T-helper 1 cell (primary cell): ENCODE measurements at places on chromosomes 12 and 14.

GRCh38 chr14:97543221-97543620 lies 746.0 kb downstream of the VRK1 start:
- DNase-seq: no peak

GRCh38 chr14:97021571-97022168 lies 224.5 kb downstream of the VRK1 start:
- no peak for DNase-seq

- no peak for DNase-seq
These were observed 5.7 kb upstream of the CTDSP2 start for GRCh38 chr12:57852200-57852599.

DNA sequence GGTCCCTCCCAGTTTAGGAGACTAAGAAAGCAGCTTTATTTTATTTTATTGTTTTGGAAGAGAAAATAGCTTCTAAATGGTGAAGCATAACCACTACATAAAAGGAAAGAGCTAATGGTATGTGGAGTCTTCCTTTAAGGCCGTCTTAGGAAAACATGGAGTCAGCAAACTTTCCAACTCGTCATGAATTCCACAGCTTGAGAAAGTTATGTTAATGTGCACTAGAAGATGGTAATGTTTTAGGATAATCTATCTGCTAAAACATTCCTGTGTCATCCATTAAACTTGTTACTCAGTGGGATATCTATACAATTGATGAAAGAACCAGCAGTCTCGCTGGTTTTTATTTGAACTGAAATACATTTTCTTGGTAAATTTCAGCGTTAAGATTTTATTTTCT lies 448.4 kb upstream of the SEL1L start:
- DNase-seq: no peak

DNA sequence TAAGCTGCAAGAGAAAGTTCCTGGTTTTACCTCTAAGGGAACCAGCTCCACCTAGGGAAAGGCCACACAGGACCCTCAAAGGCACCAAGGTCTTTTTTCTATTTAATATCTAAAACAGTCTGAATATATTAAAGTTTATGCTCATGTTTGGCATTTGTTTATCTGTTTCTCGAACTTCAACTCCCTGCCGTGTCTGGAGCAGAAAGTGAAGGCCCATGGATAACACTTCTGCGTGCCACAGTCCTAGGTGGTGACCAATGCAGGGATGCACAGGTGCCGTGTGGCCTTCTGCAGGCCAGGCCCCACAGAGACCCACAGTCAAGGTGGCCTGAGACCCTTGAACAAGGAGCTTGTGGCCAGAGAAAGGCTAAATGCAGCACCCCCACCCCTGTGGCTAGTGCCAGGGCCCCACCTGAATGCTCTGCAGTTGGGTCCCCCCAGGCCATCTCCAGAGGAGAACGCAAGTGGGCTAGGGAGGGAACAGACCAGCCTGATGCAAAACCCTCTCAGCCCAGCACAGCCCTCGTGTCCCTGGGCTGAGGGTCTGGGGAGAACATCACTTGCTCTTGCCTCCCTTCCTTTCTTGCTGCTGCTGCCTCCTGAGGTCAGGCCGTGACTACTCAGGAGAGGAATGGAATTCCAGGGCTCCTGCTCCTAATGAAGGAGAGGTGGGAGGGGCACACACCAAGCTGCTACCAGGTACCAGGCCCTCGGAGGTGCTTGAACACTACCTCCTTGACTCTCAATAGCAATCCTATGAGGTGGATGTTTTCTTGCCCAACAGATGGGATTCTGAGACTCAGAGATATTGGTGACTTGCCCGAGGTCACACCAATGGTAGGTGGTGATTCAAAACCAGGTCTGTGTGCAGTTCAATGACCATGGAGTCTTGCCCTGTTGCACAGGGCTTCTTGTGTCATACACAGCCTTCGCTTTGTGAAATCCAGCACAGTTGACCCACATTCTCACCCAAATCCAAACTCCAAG lies 45.4 kb downstream of the PSMA6 start:
- DNase-seq: no peak

DNA sequence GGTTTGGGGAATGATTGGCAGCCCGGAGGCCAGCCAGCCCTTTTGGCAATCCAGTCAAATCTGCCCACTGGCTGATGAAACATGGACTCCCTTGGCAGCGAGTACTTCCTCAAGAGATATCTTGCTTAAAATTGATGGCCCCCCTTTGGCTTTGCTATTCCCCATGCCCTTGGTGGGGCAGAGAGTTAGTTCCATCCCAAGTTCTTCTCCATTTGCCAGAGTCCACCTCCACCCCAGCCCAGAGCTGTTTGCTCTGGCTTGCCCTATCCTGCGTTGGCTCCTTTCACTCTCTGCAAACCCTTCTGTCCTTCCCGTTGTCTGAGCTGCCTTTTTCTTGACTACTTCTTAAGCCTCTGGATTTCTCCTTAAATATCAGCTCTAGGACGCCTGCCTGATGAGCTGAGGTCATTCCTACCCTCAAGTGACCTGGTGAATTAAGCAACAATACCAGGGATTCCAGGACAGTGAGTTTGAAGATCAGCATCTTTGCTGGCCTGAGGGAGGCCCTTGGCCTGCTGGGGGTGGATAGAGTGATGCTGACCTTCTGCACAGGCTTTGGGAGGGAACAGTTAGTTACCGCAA lies 212.0 kb downstream of the CACNA1C start:
- no peak for DNase-seq

GRCh38 chr14:94345344-94346064 lies 22.4 kb upstream of the SERPINA6 start:
- DNase-seq: no peak

- DNase-seq: no peak
These were observed 1042.4 kb downstream of the AACS start for GRCh38 chr12:126107659-126108058.

DNA sequence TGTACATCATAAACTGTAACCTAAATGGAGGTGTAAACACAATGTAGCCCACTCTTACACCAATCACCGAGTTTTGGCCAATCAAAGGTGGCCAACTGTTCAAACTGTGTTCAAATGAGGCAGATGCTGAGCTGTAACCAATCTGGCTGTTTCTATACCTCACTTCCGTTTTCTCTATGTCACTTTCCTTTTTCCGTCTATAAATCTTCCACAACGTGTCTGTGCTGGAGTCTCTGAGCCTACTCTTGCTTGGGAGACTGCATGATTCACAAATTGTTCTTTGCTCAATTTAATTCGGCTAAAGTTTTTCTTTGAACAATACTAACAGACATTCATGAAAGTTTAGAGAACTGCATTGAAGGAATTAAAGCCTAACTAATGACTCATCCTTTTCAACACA lies 547.1 kb upstream of the USP15 start:
- no peak for DNase-seq

GRCh38 chr12:49068879-49069506 lies 786 bp downstream of the RHEBL1 start:
- no peak for DNase-seq

DNA sequence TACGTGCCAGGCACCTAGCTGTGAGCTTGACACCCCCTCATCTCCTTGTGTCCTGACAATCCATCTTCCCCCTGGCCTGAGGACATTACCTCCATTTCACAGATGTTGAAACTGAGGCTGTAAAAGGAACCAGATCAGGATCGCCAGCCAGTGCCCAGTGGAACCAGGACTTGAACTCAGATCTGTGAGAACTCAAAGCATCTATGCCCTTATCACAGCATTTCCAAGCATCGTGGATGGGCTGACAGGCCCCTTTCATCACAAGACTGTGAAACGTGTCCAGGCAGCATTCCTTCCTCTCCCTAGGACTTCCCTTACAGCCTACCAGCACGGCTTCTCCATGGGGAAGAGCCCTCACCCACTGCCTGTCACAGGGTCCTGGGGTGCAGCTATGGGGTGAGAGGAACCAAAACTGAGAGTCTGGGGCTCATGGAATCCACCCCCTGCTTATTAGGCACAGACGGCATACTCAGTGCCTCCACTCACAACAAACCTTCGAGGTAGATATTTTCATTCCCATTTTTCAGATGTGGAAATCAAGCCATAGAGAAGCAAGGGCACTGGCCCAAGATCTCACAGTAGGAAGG lies 26.9 kb downstream of the CMKLR1 start:
- no peak for DNase-seq

- DNase-seq: no peak
These were observed 256.3 kb upstream of the RGS6 start for GRCh38 chr14:71675900-71676287.

DNA sequence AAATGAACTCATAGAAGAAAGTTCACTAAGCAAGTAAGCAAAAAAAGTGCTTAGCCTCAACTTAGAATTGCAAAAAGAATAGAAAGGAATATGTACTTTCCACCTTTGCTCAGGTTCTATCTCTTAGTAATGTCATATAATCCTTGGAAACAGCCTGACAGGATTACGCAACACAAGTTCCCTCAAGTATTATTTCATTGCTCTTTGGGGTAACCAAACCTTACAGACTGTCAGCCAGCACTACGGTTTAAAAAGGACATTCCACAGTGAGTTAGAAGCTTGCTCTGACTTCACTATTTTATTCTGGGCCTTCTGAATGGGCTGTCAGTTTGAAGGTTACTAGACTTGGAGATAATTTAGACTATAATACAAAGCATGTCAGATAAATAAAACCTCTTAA lies 264.0 kb downstream of the ATXN7L3B start:
- DNase-seq: no peak

GRCh38 chr12:114841557-114842251 lies 157.7 kb upstream of the TBX3 start:
- DNase-seq: no peak

DNA sequence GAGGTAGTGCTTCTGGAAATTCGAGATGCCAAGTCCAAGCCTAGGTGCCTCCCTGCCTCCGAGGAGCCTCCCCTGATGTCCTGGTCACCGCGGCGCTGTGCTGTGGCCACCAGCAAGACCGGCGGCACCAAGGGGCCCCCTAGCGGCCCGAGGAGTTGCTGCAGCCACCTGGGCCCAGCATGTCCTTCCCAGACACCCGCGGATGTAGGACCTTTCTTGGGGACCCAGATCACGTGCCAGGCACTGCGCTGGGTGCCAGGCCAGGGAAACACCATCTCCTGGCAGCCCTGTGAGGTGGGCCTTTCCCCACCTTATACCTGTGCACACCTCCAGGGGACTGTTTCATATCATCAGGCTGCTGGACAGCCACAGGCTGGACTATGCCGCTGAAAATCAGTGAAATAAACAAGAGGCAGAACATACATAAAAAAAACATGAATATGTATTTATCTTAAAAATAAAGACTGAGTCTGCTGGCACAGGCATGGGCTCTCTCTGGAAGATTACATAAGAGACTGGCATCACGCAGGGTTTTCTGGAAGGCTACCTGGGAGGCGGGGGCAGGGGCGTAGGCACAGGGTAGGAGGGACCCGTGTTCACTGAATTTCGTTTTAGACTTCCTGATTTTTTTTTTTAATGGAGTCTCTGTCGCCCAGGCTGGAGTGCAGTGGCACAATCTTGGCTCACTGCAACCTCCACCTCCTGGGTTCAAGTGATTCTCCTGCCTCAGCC lies 15.9 kb upstream of the HHIPL1 start:
- peak; percentile 49 for DNase-seq

GRCh38 chr14:100155049-100155621 lies 4.3 kb downstream of the DEGS2 start:
- DNase-seq: no peak

DNA sequence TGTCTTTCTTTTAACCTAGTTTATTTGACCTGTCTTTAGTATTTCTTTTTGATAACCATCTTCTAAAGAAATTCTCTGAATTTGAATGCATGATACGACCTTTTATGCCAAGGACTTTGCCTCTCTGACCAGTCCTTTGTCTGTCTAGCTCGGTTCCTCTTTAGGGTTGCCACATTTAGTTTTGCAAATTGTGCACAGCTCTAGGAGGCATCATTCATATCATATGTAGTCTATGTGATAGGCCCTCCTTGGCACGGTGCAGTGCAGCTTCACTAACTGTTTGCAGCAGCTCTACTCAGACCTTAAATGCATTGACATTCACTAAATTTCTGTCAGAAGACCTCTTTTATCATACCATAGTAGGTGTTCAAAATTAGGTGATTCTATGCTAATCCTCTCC lies 75.6 kb downstream of the USP15 start:
- no peak for DNase-seq

GRCh38 chr12:131547555-131547954 lies 163.3 kb upstream of the SFSWAP start:
- DNase-seq: no peak

- no peak for DNase-seq
These were observed 107.5 kb upstream of the CPNE8 start for GRCh38 chr12:39012870-39013269.

- DNase-seq: no peak
These were observed 87.0 kb downstream of the DAD1 start for GRCh38 chr14:22502007-22502406.

DNA sequence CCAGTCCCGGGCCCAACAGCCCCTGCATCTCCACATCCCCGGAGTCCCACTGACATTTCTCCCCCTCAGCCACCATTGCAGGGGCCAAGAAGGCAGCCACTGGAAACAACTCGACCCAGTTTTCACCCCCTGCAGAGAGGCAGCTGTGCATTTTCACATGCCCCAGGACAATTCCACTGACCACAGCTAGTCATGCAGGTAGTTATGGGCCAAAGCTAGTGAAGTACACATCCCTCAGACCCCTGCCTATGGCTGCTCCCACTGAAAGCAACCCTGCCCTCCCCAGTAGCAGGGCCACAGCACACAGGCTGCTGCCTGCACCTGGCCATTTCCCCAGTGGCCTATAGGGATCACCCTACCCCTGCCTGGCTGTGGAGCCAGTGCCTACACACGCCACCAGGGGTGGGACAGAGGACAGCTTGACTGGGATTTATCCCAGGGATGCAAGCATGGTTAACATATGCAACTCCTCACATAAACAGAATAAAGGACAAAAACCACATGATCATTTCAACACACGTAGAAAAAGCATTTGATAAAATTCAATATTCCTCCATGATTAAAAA lies 154.0 kb downstream of the NDUFA12 start:
- DNase-seq: no peak

DNA sequence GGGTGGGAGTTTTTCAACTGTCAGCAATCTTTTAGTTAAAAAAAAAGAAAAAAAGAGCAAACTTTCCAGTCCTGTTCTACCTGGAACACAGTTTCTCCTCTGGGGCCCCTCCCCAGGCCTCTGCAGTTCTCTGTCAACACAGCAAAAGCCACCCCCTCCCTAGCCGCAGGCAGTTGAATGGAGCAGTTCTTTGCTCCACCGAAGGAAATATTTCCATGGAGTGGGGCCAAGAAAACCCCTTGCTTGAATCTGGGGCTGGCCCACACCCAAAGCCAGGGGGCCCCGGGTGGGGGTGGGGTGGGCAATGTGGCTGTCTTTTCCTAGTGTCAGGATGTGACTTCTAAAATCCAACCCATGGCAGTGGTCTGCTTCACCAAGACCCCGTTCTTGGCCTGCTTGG lies 5.0 kb upstream of the MEG3 start:
- DNase-seq: no peak

- no peak for DNase-seq
These were observed 103.5 kb downstream of the TMEM121 start for GRCh38 chr14:105629886-105630215.
